ENCODE measurements at places on chromosomes 1 and 21. TPM values are rescaled to one million over a fixed set of nuclear protein-coding genes. Genes with fewer than 3 reads are reported as not detected.

- peak; percentile 73 for DNase-seq
Observed at GRCh38 chr1:147273409-147274336, 31.2 kb downstream of the CHD1L start.

GRCh38 chr1:69567652-69568420, at the start of gene LRRC7:
LRRC7 (plus strand) TSS chr1:69567922; CDS start chr1:69568640, 718 bp downstream.
- DNase-seq, result no peak

CFAP74 gene
- not detected for total RNA-seq

DCST2 gene
- 0.92 TPM for total RNA-seq
